Central memory CD4-positive, alpha-beta T cell (primary cell): ENCODE measurements at places on chromosomes 12 and 14.

GRCh38 chr14:85991156-85991555 is 461.2 kb downstream of the FLRT2 start:
- DNase-seq: no peak

DNA sequence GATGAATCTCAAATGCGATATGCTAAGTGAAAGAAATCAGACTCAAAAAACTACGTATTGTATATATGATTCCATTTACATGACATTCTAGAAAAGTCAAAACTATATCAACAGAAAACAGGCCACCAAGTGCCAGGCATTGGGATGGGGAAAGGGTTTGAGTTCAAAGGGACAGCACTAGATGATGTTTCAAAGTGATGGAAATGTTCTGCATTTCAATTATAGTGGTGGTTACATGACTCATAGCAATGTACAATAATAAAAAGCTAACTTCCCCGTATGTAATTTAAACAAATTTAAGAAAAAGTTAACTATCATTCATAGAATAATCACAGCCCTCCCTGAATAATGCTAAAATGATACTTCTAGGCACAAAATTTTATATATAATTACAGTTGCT is 13.5 kb downstream of the HECTD1 start:
- DNase-seq: no peak

DNA sequence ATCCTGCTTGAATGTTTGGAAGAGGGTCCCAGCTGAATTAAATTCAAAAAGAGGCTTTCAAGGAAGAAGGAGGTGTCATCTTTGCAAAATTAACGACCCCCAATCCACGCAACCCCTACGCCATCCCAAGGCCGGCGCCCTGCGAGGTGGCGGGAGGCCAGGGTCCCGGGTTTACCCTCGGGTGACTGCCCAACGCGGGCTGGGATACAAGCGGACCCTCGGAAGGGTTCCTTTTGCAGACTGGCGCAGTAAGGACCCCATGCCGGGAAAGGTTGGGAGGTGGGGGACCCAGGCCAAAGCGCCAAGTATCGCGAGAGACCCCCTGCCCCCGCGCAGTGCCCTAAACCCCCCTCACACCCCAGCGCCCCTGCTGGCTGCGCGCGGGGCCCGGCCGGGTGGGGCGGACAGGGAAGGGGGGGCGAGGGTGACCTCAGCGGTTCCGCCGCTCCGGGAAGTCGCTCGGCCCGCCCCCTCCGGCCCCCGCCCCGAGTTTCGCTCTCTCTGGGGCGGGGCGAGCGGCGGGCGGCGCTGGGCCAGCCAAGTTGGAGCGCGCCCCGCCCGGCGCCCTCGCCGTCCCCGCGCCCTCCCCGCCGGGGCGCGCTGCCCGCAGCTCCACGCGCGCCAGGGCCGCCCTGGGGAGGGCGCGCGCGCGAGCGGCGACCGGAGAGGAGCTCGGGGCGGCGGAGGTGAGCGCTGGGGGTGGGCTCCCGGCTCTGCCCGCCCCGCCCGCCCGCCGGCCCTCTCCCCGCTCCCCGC is 708 bp upstream of the ZBTB42 start:
- peak; percentile 76 for DNase-seq

DNA sequence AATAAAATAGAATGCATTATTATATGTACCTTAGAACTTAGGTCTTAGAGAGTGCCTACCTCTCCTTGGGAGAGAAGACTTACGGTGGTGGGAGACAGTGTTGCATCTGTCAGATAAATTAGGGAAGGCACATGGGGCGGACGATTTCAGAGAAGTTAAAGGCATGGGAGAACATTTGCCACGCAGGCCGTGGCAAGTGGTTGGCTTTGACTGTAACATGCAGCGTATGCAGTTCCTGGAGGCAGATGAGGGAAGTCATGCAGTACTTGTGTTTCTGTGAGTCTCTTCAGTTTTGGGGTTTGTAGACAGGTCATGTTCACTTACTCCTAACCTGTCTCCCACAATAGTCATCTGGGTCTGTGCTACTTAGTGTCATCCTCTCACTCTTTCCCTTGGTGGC is 43.6 kb downstream of the ETV6 start:
- no peak for DNase-seq

DNA sequence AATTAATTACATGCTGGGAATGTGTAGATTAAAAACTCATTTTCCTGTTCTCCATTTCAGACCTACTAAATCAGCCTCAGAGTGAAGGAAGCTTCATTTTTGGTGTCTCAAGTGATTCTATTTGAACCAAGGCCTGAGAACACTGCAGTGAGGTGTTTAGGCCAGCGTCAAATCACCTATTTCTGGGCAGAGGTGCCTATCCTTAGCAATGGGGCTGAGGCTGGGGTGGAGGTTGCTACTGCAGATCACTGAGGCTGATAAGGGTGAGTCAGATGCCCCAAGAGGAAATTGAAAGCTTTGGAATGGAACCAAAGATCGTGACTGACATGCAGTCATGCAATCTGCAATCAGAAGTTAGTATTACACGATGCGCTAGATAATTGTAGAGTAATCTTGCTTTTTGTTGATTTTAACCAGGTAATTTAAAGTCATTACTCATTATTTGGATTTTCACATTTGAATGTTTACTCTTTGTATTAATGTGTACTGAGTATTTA is 4.4 kb downstream of the TXNRD1 start:
- peak; percentile 54 for DNase-seq

- no peak for DNase-seq
Observed at GRCh38 chr12:5343711-5344110, 88.2 kb upstream of the NTF3 start.

DNA sequence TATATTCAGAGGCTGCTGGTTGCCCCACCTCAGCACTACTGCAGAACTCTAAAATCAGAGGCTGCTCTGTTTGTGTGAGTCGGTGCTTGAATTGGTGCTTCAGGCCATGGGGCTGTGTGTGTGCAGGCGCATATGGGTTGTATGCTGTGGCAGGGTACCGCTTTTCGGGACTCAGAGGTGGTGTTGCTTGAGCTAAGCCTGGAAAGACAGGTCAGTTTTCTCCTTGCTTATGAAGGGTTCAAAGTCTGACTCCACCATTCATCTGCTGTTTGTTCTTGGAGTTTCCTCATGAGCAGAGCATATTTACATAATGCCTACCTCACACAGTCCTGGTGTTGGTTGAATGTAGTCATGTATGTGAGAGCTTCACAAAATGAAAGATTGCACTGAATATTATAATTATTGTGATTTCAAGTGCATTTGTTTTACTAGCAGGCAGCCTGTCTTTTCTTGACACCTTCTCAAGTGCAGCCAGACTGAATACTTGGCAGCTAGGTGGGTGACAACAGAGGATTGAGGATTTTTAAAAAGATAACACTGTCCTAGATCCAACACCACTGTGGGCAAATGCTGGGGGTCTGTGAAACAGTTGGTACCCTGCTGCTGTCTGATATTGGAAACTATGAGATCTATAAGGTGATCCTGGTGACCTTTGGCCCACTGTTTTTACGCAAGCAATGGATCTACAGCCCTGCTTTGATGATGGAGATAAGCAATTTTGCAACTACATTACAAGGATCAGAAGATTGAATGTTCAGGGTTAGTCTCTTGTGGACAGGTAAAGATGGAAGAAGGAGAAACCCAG is 1.0 kb upstream of the ANG start:
- no peak for DNase-seq

- no peak for DNase-seq
Observed at GRCh38 chr12:124975276-124975675, 13.7 kb downstream of the DHX37 start.

DNA sequence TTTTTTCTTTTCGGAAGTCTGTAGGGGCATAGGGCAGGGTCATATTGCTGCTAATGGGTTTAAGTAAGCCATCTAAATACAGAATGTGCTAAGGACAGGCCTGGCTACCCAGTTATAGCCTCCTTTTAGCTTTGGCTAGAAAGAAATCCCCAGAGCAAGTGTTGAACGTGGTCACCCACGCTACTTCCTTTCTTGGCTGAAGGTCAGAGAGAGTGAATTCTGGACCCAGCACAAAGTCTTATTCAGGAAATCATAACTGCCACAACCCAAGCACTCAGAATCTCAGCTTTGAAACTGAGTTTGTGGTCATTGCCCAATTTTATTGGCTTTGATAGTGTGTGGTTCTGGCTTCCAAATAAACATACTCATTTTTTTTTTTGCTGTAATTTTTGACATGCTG is 542.1 kb upstream of the ATP2B1 start:
- DNase-seq: no peak

DNA sequence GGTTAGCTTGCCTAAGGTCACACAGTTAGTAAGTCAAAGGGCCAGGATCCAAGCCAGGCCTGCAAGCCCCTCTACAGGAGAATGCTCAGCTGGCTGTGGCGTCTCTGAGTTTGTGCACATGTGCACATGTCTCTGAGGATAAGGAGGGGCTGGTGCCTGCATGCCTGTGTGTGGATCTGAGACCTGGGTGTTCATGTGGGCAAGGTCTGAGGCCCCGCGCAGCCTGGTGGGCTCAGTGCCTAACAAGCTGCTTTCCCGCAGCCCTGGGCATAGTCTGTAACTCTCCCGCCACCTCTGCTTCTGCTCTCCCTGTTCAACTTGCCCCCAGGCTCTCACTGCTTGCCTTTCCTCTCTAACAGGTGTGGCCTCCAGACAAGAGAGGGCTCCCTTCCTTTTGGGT is 4.3 kb upstream of the SLC6A12 start:
- no peak for DNase-seq

- no peak for DNase-seq
Observed at GRCh38 chr14:22664261-22664660, 20.1 kb upstream of the OR6J1 start.

- DNase-seq: no peak
Observed at GRCh38 chr12:47139000-47139681, 59.4 kb upstream of the AMIGO2 start.

DNA sequence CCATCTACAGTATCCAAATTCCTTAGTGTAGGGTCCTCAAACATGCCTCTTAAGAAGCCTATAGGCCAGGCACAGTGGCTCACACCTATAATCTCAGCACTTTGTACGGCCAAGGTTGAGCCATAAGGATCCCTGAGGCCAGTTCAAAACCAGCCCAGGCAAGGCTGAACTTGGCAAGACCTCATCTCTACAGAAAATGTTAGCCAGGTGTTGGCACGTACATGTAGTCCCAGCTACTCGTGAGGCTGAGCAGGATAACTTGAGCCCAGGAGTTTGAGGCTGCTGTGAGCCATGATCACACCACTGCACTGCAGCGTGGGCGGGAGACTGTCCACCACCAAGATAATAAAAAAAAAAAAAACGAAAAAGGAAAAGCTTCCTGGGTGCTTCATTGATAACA is 6.8 kb downstream of the CCDC59 start:
- no peak for DNase-seq

GRCh38 chr12:69509904-69510827 is 40.0 kb downstream of the FRS2 start:
- no peak for DNase-seq

- no peak for DNase-seq
Observed at GRCh38 chr12:92779902-92780301, 77.1 kb downstream of the PLEKHG7 start.

DNA sequence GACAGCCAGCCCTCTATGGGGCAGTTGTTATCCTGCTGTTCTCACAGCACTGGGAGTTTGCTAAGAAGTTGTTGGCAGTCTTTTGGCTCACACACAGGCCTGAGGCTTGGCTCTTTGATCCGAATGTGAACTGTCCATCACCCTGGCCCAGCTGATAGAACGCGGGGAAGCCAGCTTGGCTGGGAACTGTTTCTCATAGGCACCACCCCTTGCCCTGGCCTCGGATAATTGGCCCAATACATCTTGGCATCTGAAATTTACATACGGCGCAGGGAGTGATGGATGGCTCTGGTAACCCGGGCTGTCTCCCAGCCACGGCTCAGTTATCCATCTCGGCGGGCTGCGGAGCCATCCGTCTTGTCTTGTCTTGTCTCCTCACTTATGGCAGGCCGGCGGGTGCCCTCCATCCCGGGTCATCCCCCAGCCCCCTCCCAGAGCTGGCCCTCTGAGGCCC is 164.1 kb downstream of the PHETA1 start:
- DNase-seq: no peak

DNA sequence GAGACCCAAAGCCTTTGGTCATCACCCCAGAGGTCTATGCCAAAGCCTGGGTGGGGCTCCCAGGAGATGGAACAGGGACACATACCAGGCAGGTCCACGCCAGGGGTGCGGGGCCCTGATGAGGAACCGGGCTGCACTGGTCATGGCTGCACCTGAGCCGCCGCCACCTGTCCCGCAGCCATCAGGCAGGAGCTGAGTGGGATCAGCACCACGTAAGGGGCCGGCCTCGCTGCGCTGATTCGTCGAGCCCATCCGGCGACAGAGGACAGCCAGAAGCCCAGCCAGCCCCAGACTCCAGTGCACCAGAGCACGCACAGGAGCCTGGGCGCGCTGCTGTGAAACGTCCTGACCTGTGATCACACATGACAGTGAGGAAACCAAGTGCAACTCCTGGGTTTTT is 15.9 kb downstream of the DEGS2 start:
- no peak for DNase-seq

- no peak for DNase-seq
Observed at GRCh38 chr14:104130974-104131651, 7.3 kb upstream of the KIF26A start.

DNA sequence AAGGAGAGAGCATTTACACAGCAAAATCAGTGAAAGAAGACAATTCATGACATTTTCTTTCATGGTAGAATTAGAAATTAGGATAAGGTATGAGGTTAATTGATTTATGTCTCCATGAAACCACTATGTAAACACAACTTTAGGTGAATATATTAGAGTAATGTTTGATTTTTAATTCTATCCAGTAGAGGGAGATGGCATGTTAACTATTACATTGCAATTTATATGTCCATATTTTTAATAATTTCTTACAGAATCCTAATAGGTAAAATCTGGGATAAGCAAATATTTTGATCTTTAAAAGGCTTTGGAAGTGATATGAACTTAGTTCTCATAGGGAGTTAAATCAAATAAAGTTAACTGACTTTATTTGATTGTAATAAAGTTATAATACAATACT is 373.4 kb upstream of the PDE3A start:
- DNase-seq: no peak

DNA sequence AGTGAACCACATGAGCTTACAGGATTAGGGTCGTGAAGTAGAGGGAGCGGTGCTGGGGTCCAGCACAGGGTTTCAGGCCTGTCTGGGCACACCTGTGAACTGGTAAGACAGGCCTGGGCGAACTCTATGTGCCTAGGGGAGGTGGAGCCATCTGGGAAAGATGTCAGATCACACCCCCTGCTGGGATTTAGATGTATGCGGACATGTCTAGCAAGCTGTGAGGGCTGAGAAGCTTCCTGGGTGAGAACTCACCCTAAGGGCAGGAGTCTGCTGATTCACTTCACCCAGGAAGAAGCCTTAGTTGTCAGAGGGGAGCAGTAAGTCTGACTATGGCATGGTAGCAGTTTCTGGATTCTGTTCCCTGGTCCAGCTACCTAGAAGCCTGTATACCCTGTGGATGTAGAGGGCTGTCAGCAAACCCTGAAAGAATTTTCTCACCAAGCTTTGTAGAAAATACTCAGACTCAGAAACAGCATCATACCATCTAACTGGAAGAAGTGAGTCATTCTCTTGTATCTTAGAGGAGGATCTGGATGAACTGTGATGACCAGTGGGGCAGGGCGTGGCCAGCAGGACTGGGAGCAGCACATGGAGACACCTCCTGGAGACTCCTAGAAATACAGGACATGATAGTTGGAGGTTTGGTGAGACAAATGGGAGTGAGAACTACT is 11.2 kb upstream of the PYGL start:
- DNase-seq: no peak

GRCh38 chr12:91056488-91056887 is 1.3 kb downstream of the KERA start:
- no peak for DNase-seq
